ENCODE measurements at places on chromosomes 16 and 17.

- DNase-seq: no peak
These were observed 120.2 kb downstream of the C16orf78 start for GRCh38 chr16:49493836-49494235.

- DNase-seq: peak; percentile 99
These were observed 204.8 kb upstream of the CPHXL start for GRCh38 chr16:75931043-75931442.

DNA sequence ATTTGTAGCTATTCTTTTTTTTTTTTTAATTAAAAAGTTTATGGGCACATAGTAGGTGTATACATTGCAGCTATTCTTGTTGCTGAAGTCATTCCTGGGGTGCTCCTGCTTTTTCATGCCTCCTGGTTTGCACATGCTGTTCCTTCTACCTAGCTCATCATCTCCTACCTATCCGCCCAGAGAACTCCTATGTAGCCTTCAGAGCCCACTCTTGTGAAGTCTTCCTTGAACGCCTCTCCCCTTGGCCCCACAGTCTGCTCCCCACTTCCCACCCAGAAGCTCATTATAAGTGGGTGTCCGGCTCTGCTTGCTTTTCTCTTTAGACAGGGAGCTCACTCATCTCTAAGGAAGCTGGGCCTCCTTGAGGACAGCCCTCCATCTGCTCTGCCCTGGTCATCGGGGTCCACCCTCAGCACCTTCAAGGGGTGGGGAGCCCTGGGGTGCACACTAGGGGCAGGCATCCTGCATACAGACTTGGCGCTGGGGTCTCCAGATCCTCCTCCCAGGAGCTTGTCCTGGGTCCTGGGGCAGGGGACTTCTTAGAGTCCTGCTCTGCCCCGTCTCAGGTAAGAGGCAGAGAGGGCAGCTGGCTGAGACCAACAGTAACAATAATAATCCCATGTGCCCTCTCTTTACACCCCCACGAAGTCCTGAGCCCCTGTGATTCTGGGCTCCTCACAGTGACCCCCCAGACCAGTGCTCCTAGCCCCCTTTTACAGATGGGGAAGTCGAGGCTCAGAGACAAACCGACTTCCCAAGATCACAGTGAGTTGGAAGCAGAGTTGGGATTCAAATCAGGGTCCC, 3.5 kb upstream of the B9D1 start:
- DNase-seq: no peak

GRCh38 chr16:24980077-24980793, 34.9 kb downstream of the ARHGAP17 start:
- no peak for DNase-seq

GRCh38 chr16:22425036-22425801, 50.8 kb upstream of the CDR2 start:
- DNase-seq: peak; percentile 81

DNA sequence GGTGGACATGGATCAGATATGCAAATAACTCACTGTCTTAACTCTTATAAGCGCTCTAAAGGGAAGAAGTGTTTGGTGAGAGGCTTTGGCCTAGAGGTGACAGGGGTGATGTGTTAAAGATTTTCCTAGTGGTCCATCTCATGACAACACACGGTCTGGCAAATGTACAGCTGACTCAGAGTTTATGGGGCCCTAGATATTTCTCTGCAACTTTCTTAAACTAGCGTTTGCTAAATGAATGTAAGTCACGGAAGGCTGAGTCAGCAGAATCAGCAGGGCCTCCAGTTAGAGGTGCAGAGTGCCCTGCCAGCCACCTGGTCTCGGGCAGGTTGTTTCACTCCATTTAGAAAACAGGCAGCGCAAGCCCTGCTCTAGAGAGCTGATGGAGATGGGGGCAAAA, 40.1 kb downstream of the CLEC16A start:
- DNase-seq: peak; percentile 81

DNA sequence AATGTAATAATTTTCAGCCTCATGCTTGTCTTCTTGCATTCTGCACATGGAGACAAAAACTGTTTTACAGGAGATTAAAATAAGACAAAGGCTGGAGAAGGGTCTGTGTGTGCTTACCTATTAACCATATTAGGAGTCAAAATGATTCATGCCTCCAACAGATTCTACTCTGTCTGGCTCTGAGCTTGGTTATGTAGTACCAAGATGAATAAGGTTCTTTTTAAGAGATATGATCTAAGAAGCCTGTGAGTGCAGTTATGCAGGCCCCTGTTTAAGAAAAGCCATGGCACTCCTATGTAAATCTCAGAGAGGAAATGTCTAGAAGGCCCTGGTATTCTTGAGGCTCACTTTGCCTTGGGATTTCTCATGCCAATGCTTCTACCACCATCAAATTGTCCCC, 486.6 kb upstream of the CDH11 start:
- peak; percentile 21 for DNase-seq

- DNase-seq: no peak
These were observed 52.1 kb downstream of the BANP start for GRCh38 chr16:88003316-88003715.

DNA sequence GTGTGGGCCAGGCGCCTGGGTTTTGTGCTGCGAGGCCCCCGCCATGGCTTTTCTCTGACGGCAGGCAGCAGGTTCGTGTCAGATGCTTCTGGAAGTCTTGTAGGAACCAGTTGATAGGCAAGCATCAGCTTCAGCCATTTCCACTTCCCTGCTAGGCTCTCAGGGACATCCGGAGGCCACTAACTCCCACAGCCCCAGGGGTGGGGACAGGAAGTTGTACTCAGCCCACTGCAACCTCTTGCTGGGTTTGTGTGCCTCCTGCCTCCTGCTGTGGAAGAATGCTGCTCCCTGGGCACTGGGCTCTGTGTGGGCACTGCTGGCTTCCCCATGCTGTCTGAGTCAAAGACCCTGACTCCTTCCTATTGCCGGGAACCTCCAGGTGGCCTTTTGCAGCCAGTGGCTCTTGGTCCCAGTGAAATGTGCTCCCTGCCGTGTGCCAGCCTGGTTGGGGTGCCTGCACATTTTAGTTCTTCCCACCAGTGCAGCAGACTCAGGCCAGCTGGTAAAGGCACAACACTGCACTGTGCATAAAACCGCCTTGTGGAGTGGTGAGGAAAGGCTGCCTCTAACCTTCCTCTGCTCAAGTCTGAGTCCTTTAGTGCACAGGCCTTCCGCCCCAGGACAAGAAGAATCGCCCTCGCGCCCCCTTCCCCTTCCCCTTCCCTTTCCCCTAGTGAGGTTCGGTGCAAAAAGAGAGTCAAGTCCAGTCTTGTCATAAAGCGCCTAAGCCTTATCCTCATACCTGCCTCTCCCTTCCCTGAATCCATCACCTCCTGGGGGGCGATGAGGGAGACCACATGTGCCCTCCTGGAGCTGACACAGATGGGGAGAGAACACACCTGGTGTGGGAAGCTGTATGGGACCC, 16.6 kb downstream of the LDHD start:
- DNase-seq: no peak

GRCh38 chr17:9001559-9001958, 19.8 kb upstream of the NTN1 start:
- DNase-seq: no peak

GRCh38 chr16:48523415-48524204, 86.4 kb downstream of the N4BP1 start:
- no peak for DNase-seq

GRCh38 chr16:2755158-2755557, 2.7 kb downstream of the SRRM2 start:
- DNase-seq: no peak

DNA sequence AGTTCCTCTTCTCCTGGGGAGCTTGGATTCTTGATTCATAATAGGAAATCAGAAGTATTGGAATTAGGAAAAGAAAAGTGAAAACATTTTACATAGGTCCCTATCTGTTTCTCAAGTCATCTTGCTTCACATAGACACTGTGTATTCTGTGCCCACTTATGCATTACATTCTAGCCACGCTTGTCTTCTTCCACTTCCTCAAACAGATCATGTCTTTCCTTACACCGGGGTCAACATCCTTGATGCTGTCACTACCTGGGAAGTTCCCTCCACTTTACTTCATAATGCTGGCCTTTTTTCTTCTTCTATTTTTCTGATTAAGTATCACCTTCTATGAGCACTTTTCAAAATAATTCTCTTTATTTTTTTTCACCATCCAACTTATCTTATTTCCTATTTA, 606.4 kb upstream of the CDH8 start:
- no peak for DNase-seq

DNA sequence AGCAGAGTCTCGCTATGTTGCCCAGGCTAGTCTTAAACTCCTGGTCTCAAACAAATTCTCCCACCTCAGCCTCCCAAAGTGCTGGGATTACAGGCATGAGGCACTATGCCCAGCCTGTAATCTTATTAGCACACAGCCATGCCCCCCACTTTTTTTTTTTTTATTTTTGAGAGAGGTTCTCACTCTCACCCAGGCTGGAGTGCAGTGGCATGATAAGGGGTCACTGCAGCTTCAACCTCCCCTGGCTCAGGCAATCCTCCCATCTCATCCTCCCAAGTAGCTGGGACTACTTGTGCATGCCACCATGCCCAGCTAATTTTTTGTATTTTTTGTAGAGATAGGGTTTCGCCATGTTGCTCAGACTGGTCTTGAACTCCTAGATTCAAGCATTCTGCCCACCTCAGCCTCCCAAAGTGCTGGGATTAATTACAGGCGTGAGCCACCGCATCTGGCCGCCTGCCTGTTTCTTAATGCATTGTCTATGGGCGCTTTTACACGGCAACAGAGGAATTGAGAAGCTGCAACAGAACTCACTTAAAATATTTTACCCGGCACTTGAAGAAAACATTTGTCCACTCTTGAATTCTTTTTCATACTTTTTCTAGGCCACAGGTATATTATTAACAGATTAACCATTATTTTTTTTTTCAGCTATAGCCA, 8.8 kb upstream of the CEP20 start:
- DNase-seq: peak; percentile 66

- DNase-seq: no peak
These were observed 27.0 kb downstream of the ZSWIM7 start for GRCh38 chr17:15972497-15972951.

- no peak for DNase-seq
These were observed 2.8 kb upstream of the SOCS1 start for GRCh38 chr16:11258553-11259492.

GRCh38 chr16:82660075-82660645, 33.4 kb downstream of the CDH13 start:
- peak; percentile 68 for DNase-seq

DNA sequence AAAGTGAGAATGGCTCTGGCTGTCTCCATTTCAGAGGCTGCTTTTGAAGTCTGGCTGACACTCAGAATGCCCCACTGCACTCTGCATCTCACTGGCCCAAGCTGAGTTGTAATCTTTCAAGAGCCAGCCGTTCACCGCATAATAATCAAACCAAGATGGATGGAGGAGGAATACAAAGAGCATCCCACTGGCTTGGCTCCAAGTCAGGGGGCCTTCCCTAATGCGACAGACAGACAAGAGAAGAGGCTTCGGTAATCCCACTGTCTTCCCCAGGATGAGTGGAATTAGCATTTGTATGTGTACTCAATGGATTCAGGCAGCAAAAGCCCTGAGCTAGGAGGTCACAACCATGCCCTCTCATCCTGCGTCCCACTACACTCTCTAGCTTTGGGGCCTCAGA, 68.0 kb downstream of the CBLN1 start:
- no peak for DNase-seq

GRCh38 chr16:77690416-77690815, 31.9 kb upstream of the NUDT7 start:
- no peak for DNase-seq

DNA sequence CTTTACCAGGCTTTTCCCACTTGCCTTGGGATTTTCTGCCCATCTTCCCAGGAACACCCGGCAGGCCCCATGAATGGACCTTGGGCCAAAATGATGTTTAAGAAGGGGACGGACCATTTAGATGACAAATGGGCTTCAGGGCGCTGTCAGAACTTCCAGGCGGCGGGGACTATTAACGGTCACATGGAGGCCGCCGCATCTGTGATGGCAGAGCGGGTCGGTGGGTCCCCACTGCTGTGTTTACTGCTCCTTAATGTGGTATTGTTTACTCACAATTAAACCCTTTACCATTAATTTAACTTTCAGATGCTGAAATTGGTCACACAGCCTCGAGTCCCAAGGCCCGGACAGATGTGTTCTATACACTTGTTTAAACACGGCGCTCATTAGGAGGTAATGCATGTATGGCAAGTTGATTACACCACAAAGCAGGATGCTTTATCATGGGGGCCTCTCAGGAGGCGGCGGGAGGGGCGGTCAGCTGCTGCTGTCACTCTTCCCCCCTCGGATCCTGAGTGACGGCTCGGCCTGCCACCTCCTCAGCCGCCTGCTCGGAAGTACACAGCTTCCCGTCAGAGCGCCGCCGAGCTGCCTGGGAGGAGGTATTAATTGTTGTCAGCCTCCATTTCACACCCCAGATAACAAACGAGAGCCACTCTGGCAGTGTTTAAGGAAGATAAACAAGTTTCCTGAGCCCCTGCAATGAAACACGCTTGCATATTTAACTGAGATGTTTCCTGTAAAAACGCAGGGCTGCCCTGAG, 83.9 kb upstream of the IRX3 start:
- no peak for DNase-seq

GRCh38 chr17:37488009-37488604, 1.6 kb upstream of the DUSP14 start:
- DNase-seq: peak; percentile 99

GRCh38 chr17:68433911-68434508, 23.3 kb downstream of the WIPI1 start:
- no peak for DNase-seq

- no peak for DNase-seq
These were observed 92.9 kb downstream of the TBC1D16 start for GRCh38 chr17:79942591-79943346.

DNA sequence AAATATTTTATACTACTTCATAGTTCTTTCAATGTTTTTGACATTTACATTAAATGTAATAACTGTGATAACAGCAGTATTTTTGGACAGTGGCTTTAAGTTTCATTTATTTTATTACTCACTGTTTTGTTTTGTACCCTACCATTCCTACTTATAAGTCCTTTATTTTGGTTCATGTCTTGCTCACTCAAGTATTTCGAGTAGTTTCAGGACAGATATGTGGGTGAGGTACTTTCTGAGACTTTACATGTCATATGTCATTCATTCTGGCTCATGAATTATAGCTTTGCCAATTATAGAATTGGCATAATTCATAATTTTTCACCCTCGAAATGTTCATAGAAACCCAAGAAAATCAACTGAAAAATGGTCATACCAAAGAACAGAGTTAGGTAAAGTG, 44.4 kb downstream of the PIK3R5 start:
- no peak for DNase-seq

GRCh38 chr17:17179371-17179827, 26.7 kb downstream of the PLD6 start:
- no peak for DNase-seq

- no peak for DNase-seq
These were observed 110.9 kb upstream of the TOB1 start for GRCh38 chr17:50976951-50977472.

DNA sequence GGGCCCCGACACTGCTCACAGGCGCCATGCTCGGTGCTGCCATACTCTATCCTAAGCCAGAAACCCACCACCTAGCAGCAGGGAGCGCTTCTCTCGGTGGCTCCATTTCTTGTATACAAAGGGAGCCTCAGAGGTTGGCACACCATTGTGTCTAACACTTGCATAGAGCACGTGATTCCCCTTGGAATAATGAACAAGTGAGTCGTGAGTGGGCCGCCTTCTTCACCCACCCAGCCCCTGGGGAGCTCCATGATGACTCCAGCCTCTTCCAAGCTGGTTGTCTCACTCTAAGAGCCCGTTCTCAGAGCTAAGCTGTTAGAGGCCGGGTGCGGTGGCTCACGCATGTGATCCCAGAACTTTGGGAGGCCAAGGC, 82.3 kb upstream of the ZNF469 start:
- DNase-seq: peak; percentile 17

- no peak for DNase-seq
These were observed 61.5 kb downstream of the CCT6B start for GRCh38 chr17:34899643-34900291.
